ENCODE measurements at places on chromosomes 5 and 9. TPM values are rescaled to one million over a fixed set of nuclear protein-coding genes. Genes with fewer than 3 reads are reported as not detected.

KCNV2 gene
- total RNA-seq, result not detected

RGP1 gene
- total RNA-seq, result 27.1 TPM

SMIM33 gene
- total RNA-seq, result not detected

SLC12A7 gene
- total RNA-seq, result 0.06 TPM

FBP1 gene
- total RNA-seq, result 63.9 TPM

MSH3 gene
- 28.3 TPM for total RNA-seq

CANX gene
- 412 TPM for total RNA-seq

C5orf46 gene
- total RNA-seq, result not detected

GABBR2 gene
- not detected for total RNA-seq

CCNJL gene
- total RNA-seq, result not detected

FCN1 gene
- total RNA-seq, result 0.42 TPM

SAXO1 gene
- not detected for total RNA-seq

RNF224 gene
- total RNA-seq, result not detected

GADD45G gene
- not detected for total RNA-seq

SPINK4 gene
- total RNA-seq, result not detected

ANKDD1B gene
- not detected for total RNA-seq

BAAT gene
- total RNA-seq, result not detected
